ENCODE measurements at places on chromosomes 7 and 10.

DNA sequence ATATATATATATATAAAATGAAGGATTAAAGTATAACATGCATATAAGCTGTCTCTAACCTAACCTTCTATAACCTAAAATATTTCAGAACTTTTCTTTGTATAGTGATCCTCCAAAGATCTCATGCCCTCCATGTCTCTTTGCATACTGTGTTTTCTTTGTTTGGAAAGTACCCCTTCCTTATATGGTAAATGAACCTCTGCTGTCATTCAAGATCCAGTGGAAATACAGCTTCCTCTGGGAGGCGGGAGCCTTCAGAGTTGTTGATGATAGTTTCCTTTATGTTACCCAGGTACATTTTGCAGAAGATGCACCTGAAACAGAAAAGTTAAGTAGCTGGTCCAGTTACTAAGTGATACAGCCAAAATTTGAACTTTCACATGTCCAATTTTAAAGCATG is 233.3 kb upstream of the FOXP2 start:
- DNase-seq = no peak

- DNase-seq = no peak
These were observed at the start of gene LGI1 for GRCh38 chr10:93757801-93758507. TSS of gene LGI1 (plus strand) at chr10:93757936. CDS start at chr10:93758145, 209 bp downstream.

DNA sequence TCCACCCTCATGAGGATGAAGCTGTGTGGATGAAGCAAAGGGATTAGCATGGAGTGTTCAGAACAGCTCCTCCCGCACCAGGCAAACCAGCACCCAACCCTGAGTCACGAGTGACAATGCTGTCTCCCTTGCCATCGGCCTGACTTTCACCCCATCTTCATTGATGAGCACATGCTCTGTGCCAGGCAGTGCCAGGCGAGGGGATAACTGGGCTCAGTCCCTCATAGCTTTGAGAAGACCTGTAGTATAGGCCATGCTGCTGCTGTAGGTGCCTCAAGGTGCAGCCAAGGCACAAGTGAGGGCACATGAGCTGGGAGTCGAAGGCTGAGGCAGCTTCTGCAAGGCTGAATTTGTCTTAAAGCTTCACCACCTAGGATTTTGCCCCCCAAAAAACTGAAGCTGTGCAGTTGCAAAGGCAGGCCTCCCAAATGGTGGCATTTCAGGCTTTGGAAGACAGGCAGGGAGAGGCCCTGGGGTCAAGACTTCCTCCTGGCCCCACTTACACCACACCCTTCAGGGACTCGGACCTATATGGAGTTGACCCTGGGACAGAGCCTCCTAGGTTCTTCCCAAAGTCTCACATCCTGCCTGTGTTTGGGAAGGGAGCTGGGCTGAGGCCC is 54.2 kb upstream of the GDF10 start:
- no peak for DNase-seq

DNA sequence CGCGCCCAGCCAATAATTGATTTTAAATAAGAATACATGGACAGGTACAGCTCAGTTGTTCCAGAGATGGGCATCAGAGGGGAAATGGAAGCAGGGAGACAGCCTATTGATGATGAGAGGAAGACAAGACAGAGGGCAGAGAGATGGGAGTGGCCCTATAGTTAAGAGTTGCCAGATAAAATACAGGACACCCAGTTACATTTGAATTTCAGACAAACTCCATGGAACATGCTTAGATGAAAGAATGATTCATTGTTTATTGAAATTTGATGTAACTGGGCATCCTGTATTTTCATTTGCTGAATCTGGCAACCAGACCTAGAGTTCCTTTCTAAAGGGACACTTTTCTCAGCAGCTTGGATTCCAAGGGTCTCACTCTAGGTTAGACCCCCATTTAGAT is 341.1 kb downstream of the FRMD4A start:
- no peak for DNase-seq

GRCh38 chr10:77456414-77456813 is 181.2 kb downstream of the KCNMA1 start:
- DNase-seq = no peak

DNA sequence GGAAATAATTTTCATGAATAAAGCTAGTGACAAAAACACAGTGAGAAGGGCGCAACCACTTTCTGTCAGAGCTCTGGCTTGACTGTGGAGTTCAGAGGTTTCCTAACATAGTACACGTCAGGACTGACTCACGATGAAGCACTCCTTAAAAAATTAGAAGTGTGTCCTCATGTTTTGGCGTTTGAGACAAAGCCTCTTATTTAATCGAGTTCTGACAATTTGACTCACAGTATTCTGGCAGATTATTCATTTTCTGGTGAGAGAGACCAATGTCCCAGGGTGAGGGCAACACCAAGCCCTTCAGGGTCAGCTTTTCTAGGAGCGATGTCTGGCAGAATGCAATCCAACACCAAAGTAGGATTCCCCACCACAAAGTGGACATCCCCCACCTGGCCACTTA is 108.7 kb downstream of the DIP2C start:
- peak; percentile 58 for DNase-seq

DNA sequence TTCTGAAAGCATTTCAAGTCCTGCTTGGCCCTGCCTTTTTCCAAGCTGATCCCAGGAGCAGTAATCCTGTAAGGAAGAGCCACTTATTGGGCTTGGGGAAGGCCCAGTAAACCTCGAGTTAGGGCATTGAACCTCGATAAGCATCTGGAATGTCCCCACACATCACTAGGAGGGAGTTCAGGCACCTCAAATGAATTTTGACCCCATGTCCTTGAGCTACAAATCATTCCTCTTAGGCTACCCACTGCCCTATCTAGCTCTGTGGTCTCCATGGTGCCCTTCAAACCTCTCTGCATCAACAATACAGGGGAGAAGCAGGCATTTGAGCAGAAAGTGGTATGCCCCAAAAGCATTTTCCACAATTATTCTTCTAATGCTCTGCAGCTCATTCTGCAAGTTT is 33.7 kb downstream of the ZNF503 start:
- no peak for DNase-seq

GRCh38 chr10:62278441-62278910 is 9.8 kb upstream of the RTKN2 start:
- peak; percentile 58 for DNase-seq

GRCh38 chr10:76303682-76304316 is 872.4 kb downstream of the LRMDA start:
- DNase-seq = no peak

DNA sequence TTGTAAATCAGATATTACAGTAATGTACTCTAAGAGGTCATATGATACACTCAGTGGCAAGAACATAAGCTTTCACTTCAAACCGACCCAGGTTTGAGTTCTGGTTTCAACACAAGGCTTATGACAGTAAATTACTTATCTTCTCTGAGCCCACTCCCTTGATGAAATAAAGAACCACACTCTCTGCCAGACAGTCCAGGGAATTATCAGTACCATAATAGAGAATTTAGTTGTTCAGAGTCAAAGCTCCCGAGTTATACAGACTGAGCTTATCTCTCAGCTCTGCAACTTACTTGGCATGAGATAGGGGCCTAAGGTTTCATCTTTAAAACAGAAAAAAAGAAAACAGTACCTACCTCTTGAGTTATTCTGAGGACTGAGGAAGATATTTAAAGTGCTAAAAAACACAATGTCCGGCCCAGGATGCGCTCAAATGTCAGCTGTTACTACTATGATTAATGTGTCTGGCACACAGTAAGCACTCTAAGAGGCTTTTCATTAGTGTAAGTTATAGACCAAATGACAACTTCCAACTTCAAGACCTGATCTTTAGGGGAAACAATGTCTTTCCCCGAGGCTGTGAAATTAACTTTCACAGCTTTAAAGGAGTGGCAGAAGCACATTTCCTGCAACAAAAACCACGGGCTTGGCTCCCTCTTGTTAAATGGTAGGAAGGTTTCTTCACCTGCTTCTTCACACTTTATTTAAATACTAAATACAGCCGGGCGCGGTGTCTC is 38.1 kb downstream of the UBE2H start:
- no peak for DNase-seq

- DNase-seq = no peak
These were observed 327.3 kb upstream of the NRP1 start for GRCh38 chr10:33661580-33662336.

DNA sequence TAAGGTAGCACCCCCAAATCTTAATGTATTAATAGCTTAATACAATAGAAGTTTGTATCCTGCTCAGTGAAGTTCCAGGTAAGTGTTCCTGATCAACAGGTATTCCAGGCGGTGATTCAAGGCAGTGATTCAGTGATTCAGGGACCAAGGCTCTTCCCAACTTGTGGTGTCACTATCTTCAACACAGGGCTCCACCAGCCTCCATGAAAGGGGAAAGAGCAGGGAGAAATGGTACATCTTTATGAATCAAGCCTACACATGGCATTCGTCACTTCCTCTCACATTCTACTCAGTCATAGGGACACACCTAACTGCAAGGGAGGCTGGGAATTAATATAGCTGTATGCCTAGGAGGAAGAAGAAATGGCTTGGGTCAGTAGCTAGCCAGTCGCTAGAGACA is 5.1 kb downstream of the GOLGA7B start:
- DNase-seq = no peak

DNA sequence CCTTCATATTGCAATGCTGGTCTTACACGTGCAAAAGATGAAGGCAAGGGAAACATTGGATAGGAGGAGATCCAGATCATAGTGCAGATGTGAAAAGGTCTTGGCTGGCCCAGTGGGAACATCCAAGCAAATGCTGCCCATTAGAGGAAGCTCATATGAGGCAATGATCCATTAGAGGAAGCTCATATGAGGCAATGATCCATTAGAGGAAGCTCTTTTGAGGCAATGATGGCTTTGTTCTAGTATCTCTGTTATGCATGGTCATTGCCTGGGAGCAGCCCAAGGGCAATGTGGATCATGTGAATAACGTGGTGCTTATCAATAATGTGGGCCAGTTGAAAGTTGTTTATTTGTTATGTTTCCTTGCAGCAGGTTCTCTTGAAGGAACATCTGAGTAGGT is 37.8 kb downstream of the STEAP4 start:
- DNase-seq = no peak

- DNase-seq = no peak
These were observed 134.5 kb downstream of the WNT2 start for GRCh38 chr7:117188376-117188775.

DNA sequence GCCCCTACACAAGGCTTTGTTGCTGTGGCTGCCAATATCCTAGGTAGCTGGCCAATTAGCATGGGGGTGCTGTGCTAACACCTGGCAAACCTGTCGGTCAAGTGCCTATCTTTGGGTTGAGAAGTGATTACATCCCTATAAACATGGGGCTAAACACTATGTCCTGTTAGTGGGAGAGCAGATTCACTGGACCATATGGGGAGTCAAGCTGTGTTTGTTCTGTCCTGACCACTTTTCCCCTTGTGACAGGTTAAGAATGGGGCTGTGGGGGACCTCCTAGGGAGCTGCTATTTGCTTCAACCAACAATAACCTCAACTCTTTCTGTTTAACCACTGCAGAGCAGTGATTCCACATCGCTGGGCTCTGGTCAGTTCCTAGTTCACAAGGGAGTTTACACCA is 151.5 kb upstream of the AOAH start:
- DNase-seq = no peak

DNA sequence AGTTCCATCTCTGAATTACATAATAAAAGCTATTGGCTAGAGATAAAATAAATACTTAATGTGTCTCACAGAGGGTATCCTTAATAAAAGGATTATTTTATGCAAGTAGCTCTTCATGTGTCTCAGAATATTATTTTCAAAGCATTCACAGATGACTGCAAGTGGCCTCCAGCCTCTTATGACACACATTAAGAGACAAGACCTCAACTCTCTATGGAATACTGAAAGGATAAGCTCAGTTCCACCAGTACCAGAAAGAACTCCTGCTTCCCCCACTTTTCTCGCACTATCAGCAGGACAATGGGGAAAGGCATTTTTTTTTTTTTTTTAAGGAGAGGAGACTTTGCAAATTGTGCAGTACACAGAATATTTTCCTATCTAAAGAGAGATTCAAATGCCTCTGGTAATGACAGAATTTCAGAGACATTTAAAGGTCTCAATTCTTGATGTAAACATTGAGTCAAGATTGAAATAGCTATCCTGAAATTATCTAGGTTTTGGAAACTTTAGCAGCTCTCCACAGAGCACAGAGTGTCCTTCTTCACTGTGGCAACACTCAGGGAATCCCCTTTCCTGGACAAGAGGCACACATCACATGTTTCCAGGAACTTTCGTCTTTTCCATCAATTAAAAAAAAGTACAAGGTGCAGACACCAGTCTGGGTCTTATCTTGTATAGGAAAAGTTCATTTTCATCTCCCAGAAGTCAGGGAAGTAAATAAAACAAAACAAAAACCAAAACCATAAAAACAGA is 122.0 kb upstream of the ANK3 start:
- no peak for DNase-seq

DNA sequence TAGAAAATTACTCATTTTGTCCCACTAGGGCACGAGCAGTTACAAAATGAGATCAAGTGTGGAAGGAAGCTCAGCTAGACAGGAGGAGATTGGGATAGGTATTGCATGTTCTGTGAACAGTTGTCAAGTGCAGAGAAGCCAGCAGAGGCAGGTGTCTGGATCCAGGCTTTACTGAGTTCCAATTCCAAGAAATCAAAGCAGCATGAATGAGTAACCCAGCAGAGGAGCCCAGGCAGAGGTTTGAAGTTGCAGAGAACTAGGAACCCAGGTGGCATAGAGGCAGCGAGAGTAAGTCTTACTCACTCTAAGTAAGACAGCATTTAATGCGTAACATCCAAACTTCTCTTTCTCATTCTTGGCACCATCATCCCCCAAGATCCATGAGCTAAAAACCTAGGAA is 11.8 kb downstream of the MRC1 start:
- DNase-seq = no peak
